ENCODE measurements at places on chromosomes 12 and 14. TPM values are rescaled to one million over a fixed set of nuclear protein-coding genes. Genes with fewer than 3 reads are reported as not detected.

RD3L gene
- total RNA-seq: not detected

CARMIL3 gene
- total RNA-seq: 0.06 TPM

PPTC7 gene
- total RNA-seq: 11.4 TPM

DACT1 gene
- total RNA-seq: 4.3 TPM

NYNRIN gene
- 8.5 TPM for total RNA-seq

TMTC3 gene
- total RNA-seq: 31.2 TPM

KRT6C gene
- total RNA-seq: not detected

PIP4P1 gene
- 20.9 TPM for total RNA-seq

SDS gene
- total RNA-seq: not detected

PLA2G1B gene
- not detected for total RNA-seq

DNA sequence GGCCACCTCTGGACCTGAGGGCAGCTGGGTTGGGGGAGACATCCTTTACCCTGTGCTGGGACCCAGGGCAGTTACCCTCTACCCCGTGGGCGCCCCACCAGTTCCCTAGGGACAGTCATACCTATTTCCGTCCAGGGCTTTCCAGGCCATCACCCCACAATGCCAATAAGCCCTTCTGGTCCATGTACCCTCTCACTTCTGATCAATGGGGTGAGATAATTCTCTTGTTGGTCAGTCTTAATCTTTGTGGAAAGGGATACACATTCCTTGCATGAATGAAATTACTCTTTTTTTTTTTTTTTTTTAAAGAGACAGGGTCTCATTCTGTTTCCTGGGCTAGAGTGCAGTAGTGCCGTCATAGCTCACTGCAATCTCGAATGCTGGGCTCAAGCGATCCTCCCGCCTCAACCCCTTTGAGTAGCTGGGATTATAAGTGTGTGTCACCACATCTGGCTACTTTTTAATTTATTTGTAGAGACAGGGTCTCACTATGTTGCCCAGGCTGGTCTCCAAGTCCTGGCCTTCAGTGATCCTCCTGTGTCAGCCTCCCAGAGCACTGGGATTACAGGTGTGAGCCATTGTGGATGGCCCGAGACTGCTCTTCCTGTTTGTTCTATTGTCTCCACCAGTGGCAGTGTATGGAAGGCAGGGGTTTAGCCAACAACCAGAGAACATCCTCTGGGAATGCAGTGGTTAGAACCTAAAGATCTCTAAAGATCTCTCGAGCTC, 46.3 kb upstream of the STON2 start:
- no peak for DNase-seq

- DNase-seq: no peak
These were observed 138.5 kb upstream of the AMIGO2 start for GRCh38 chr12:47218191-47218654.

DNA sequence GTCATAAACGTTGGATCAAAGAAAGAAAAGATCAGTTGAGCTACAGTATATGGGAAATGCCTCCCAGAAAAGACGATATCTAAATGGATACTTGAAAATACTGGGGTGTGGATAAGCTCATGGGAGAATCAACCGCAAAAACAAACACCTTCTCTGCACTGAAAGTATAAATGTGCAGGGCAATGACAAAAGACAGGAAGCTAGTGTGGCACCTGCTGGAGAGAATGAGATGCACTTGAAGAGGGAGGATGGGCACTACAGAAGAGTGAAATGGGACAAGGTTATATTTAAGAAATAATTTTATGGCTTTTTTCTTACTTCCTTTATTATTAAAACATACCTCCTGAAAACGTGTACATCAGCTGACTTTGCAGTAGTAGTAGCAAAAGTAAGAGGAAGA, 153.7 kb downstream of the PRKD1 start:
- no peak for DNase-seq

DNA sequence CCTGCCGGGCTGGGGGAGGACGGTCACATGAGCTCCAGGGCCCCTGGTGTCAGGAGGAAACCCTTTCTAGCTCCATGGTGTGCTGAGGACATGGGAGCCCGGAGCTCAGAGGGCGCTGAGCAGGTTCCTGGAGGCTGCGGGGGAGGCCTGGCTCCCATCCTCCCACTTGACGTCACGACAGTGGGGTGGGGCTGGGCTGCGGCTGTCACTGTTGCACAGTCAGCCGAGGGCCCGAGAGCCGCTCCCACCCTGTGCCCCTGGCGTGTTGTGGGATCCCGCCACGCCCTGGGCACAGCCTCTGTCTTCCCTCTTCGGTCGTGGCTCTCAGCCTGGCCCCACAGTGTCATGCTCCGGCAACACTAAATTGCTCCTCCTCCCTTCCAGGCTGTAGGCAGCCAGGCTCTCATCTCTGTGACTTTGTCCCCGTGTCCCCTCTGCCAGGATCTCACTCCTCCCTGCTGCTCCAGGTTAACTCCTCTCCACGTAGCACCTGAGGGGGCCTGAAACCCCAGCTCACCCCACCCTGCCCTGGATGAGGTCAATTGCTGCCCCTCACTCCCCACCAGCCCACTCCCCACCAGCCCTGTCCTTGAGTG, 33.0 kb downstream of the BEGAIN start:
- DNase-seq: no peak

DNA sequence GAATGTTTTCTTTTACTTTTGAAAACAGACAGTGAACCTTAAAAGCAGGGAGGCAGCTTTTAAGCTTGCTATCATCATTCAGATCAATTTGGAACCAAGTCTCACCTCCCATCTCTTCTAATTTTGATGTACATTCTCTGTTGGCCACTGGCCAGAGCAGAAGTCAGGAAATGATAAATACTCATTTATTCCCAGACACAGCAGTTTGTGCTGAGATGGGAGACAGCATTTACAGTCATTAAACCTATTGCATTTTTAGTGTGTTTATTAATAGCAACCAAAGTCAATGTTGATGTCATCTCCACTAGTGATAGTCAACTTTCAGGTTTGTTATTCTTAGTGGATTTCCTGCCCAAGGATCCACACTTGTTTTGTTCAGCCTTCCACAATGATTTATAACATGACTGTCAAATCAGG, 320.0 kb upstream of the ATP2B1 start:
- DNase-seq: no peak

GRCh38 chr14:22847661-22848341, 11.4 kb downstream of the MMP14 start:
- DNase-seq: no peak

GRCh38 chr12:15956413-15957185, 45.5 kb downstream of the DERA start:
- no peak for DNase-seq

GRCh38 chr12:11687528-11687927, 38.1 kb downstream of the ETV6 start:
- DNase-seq: no peak

GRCh38 chr12:102439426-102440405, 40.6 kb downstream of the IGF1 start:
- DNase-seq: no peak

- no peak for DNase-seq
These were observed 761 bp upstream of the NDRG2 start for GRCh38 chr14:21025371-21026273.

GRCh38 chr12:122935318-122935717, 30.9 kb downstream of the ABCB9 start:
- DNase-seq: no peak

GRCh38 chr12:126084480-126084879, 1019.2 kb downstream of the AACS start:
- no peak for DNase-seq

GRCh38 chr12:101474711-101475386, at the start of gene SPIC:
Gene SPIC, plus strand, starts transcription at chr12:101475336. Its CDS starts 1,569 bp downstream, at chr12:101476905.
- no peak for DNase-seq

GRCh38 chr14:102696856-102697495, 80.3 kb upstream of the TRAF3 start:
- DNase-seq: no peak

DNA sequence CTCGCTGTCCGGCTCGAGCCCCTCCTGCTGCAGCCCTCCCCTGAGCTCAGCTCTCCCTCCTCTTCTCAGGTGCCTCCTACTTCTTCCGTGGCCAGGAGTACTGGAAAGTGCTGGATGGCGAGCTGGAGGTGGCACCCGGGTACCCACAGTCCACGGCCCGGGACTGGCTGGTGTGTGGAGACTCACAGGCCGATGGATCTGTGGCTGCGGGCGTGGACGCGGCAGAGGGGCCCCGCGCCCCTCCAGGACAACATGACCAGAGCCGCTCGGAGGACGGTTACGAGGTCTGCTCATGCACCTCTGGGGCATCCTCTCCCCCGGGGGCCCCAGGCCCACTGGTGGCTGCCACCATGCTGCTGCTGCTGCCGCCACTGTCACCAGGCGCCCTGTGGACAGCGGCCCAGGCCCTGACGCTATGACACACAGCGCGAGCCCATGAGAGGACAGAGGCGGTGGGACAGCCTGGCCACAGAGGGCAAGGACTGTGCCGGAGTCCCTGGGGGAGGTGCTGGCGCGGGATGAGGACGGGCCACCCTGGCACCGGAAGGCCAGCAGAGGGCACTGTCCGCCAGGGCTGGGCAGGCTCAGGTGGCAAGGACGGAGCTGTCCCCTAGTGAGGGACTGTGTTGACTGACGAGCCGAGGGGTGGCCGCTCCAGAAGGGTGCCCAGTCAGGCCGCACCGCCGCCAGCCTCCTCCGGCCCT, 22.8 kb downstream of the MMP17 start:
- no peak for DNase-seq

DNA sequence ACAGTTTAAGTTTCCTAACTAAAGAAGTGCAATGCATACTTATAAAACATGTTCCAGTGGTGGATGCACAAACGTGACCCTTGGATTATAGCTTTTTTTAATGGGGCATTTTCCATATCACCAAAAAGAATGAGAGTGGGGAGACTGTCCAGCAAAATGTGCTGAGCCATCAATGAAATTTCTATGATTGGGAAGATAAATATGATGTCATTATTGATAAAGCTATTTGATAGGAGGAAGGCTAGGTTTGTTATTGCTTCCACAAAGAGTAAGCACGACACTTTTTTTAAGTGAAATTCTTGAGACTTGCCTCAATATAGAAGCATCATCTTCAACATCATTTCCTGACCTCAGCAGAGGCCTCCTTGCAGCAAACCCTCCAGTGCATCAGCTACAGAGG, 174.6 kb upstream of the CLEC14A start:
- DNase-seq: no peak

DNA sequence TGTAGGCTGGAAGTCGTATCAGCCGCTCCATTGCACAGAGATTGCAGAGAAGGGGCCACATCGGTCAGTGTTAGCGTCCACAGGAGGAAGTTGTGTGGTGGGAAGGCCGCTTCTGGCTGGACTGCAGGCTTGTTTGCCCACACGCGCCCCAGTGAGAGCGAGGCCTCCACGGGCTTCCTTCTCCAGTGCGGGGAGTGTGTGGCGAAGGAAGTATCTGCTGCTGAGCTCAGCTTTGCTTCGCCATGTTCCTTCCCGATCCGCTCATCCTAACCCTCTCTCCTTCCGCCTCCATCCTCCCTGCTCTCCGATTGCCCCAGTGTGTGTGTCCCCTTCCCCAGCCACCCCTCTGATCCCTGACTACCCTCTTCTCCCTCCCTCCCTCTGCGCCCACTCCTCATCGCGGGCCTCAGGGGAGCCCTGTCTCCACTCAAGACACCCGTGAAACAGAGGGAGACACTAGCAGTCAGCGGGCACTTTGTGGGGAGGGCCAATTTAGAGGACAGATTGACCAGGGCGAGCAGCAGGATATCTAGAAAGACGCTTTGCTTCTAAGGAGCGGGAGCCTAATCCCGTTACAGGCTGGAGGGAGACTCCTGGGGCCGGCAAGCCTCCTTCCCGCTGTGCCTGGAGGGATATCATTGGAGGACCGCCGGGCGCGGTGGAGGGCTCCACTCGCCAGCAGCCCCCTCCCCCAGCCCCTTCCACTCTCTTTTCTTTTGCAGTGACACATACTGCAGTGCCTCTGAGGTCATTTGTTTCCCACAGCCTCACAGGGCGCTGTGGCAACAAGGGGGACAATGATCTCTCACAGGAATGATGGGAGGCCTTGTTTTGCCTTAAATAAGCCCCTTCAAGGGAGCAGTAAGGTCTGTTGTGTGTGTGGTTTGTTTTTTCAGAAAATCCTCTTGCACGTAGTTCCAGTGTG, 428.8 kb downstream of the ZFP36L1 start:
- no peak for DNase-seq

DNA sequence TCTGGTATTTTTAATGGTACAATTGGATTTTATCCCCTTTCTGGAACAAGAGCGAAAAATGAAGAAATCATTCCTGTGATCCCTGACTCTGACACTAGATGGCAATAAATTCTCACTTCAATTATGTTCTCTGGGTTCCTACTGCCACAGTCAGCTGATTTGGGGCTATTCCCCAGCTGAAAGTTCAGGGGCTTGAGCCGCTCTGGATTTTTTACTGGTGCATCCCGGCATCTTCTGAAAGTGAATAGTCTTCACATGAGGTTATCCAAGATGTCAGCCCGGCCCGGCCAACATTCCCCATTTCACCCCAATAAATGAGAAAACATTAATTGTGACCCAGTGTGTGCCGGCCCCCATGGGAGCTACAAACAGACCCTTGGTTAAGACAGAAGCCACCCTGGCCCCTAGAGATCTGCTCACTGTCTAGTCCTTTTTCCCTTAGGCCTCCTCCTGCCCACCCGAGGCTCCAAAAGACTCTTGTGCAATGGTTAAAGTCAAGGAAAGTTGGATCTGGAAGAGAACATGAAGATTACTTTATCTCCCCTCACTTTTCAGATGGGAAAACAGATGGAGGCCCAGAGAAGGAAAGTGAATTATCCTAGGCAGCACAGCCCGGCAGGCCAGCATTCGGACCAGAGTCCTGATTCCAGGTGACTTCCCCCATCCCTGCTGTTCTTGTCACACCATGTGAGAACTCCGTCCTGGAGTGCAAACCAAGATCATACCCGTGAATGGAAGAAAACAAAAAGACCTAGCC, 20.8 kb downstream of the CKAP4 start:
- no peak for DNase-seq

DNA sequence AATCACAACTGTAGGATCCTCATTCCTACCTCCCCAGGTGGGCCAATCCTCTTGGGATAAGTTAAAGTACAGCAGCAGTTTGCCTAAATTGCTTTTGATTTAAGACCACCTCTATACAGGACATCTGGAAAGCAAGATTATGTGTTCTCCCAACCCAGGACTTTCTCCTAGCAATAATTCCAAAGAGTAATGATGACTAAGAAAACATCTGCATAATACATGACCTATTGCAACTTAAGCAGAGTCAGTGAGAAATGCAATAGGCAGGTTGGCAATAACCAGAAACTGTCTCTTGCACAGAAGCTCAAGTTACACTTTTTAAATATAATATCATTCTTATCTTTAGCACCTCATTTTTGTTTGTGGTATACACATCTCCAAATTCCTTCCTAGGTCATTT, 275.4 kb downstream of the TRHDE start:
- no peak for DNase-seq

- no peak for DNase-seq
These were observed 192.9 kb upstream of the NUDT4 start for GRCh38 chr12:93184672-93185368.
